ENCODE measurements at places on chromosomes 5 and 9.

DNA sequence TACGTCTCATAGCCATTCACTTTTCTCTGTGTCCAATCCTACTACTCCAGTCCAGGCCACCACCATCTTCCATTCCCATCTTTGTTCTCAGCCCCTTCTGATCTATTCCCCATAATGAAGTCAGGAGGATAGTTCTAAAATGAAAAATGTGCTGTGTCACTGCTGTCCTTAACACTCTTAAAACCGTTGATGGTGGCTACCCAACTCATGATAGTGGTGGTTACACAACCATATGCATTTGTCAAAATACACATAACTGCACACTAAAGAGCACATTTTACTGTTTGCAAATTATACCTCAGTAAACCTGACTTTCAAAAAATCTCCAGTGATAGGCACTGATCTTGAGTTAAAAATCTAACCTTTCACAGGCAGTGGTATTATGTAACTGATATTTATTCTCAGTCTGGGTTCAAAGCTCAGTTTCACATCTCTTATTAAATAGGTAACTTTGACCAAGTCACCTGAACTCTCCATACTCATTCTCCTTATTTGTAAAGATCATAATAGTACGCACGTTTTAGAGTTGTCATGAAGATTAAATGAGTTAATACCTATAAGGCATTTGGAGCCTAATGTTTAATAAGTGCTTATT is 24.6 kb upstream of the ADRB2 start:
- DNase-seq = no peak

GRCh38 chr5:32057187-32058096 is 116.7 kb downstream of the GOLPH3 start:
- no peak for DNase-seq

- DNase-seq = no peak
Observed at GRCh38 chr5:2382776-2383697, 368.4 kb downstream of the IRX2 start.

DNA sequence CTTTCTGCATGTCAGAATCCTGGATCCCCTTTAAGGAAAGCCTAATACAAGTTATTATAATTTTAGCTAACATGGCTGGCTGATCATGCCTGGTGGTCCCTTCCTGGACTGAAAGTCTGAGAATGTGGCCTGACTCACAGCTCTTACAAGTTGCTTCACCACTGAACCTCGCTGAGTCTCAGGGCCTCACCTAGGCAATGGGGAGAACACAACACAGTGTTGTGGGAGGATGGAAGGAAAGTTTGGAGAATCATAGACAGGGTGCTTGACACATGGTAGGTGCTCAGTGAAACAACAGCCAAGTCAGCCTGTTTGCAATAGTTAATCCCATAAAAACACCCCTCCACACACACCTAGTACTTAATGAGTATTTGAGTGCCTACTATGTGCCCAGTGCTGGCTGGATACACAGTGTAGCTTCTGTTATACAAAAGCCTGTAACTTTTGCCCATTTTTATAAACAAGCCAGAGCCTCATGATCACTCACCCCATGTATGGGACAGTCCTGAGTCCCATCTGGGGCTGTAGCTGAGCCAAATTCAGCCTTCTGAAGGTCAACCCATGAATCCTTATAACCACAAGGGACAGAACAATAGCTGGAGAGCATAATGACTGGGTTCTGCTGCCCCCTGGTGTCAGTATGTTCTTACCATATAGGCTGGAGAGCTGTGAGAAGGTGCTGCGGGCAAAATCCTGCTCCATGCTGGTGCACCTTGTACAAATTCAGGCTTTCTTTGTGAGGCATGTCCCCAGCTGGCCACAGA is 3.9 kb downstream of the ACSL6 start:
- peak; percentile 88 for DNase-seq

- DNase-seq = no peak
Observed at GRCh38 chr5:117657541-117657940, 1082.9 kb upstream of the SEMA6A start.

Measured in liver (tissue), 10 donors.